Gastrocnemius medialis (tissue), 4 donors: ENCODE measurements at places on chromosomes 3 and 15. TPM values are rescaled to one million over a fixed set of nuclear protein-coding genes. Genes with fewer than 3 reads are reported as not detected.

DNA sequence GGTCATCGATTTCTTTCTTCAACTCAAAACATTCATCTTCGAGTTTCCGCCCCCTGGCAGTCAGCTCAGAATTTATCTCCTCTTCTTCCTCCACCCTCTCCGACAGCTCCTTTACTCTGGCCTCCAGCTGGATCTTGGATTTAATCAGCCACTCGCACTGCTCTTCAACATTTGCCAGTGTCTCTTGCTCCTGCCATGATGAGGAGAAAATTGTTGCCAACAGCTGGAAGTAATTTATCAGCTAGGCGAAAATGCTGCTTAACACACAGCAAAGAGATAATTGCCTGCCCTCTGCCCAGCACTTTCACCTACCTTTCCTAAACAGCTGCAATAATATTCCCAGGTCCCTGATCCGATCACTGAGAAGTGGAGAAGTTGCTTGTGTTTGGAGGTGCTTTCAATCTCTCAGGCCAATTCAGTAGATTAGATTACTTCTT lies 69.3 kb downstream of the MYH15 start:
- DNase-seq = no peak

Gene ZSCAN2
- 8.3 TPM for total RNA-seq

Gene KLF15
- total RNA-seq = 157 TPM

GRCh38 chr3:52039426-52039825 lies 16.9 kb downstream of the DUSP7 start:
- no peak for DNase-seq

Gene GTPBP8
- 78.3 TPM for total RNA-seq

GRCh38 chr3:177928172-177928873 lies 607.9 kb upstream of the KCNMB2 start:
- DNase-seq = no peak

GRCh38 chr3:107942244-107942643 lies 148.6 kb downstream of the CD47 start:
- DNase-seq = no peak

Gene DUOXA2
- total RNA-seq = not detected

DNA sequence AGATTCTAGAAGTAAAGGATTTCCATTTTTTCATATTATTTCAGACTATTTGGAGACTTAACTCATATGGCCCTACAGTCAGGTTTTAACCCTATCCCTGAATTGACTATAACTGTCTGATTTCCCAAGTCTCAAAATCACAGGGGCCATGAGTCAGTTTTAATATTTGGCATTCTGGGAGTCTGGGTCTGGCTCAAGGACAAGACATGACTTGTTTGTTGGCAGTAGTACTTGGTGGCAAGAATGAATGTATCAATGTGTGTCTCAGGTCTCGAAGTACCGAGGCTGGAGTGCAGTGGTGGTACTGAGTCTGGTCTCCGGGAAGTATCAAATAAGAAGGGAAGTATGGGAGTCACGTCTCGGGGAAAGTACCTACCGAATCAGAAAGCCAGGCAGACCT lies 10.8 kb downstream of the UMPS start:
- DNase-seq = no peak

Gene C3orf20
- total RNA-seq = 0.46 TPM

- peak; percentile 26 for DNase-seq
Measured at GRCh38 chr3:129686941-129687340, 80.5 kb upstream of the PLXND1 start.

Gene HTR3C
- not detected for total RNA-seq

DNA sequence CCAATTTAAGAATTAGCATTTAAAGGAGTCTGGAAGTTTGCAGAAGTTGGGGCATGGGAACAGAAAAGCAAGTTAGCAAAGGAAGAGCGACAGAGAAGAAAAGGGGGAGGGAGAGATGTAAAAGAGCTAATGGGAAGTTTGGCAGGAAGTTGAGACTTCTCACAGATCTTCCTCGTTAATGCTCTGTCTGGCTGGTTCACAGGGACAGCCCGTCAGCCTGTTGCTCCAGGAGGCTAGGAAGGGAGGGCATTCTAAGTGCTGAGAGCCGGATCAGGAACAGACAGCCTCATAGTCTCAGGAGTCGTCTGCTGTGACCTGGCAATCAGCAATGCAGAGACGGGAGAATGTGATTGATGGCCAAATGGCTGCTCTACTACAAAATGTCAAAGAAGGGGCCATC lies 150.3 kb downstream of the AGBL1 start:
- no peak for DNase-seq

- DNase-seq = no peak
Measured at GRCh38 chr15:62824111-62825015, 218.2 kb upstream of the TPM1 start.

GRCh38 chr3:187912007-187912406 lies 166.7 kb upstream of the BCL6 start:
- DNase-seq = no peak

DNA sequence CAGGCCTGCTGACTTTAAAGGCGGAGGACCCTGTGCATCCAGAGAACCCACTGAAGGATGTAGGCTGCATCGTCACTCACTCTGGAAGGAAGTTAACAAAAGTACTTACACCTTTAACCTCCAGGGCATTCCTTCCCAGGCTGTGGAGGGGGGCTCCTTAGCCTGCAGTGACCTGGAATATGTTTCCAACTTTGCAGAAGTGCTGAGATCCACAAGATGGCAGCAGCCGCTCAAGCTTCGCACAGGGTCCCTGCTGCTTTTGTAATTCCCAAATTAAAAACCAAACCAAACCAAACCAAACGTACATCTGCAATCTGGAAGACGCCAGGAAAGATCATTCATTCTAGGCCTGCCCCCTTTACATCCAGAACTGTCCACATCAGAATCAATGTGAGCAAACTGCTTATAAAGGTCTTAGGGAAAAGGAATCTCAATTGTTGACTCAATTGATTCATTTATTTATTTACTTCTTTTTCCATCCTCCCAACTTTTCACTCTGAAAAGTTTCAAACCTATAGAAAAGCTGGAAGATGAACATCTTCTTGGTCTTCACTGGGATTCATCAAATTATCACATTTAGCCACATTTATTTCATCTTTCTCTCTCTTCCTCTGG lies 70.5 kb upstream of the KLHL25 start:
- DNase-seq = no peak

- no peak for DNase-seq
Measured at GRCh38 chr15:65176056-65176455, 9.1 kb downstream of the CLPX start.

- DNase-seq = no peak
Measured at GRCh38 chr3:58837856-58838255, 171.3 kb upstream of the FAM3D start.

Gene CPN2
- total RNA-seq = not detected

DNA sequence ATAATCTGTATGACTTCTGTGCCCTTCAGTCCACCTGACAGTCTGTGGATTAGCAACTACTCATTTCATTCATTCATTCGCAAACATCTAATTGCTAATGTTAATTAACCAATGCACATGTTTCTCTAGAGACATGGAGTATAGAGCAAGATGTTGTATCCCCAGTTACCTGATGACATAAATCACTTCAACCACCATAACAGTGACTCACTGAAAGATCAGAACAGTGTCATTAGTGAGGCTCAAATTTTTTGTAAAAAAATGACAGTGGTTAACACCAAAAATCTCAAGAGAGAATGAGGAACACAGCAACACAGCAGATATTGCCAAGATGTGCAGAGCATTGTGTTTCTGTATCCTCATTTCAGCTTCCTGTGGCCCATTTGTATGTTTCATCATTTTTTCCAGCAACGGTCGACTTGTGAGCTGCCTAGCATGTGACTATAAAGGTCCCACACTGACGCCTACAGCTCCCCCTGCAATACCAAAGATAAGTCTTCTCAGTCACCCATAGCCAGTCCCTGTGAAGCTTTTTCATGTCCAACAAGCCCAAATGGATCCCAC lies 3.7 kb upstream of the PLD1 start:
- peak; percentile 24 for DNase-seq

Gene OSBPL10
- 4.0 TPM for total RNA-seq

- DNase-seq = no peak
Measured at GRCh38 chr3:49662021-49662420, 12.1 kb upstream of the APEH start.

- no peak for DNase-seq
Measured at GRCh38 chr3:124633524-124633923, 96.7 kb upstream of the UMPS start.

GRCh38 chr3:179731544-179731943 lies 78.7 kb downstream of the USP13 start:
- DNase-seq = peak; percentile 90

Gene MST1R
- not detected for total RNA-seq

DNA sequence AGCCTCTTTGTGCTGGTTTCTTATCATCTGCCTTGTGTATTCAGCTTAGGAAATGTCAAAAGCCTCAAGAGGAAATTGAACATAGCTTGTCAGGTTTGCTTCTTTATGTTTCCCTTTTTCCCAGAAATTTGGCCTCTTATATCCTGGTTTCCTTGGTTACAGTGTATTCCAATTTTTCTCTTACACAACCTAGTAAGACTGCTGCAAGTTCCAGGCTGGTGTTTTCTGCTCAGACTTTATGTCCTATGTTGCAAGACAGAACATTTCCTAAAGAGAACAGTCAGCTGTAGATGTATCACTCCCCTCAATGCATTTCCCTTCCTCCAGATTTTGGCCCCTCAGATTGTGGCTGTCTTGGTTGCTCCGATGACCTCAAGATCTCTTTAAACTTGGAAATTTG lies 102.5 kb downstream of the SH3GL3 start:
- DNase-seq = no peak
